ENCODE measurements at places on chromosomes 12 and 14. TPM values are rescaled to one million over a fixed set of nuclear protein-coding genes. Genes with fewer than 3 reads are reported as not detected.

Gene OR6C2
- total RNA-seq: not detected

Gene GABARAPL1
- total RNA-seq: 167 TPM

GRCh38 chr14:70988452-70988851 is 81.2 kb downstream of the PCNX1 start:
- DNase-seq: no peak

GRCh38 chr14:57087841-57088240 is 180.9 kb downstream of the EXOC5 start:
- DNase-seq: no peak

All from left cardiac atrium (tissue), 4 donors.